Vagina (tissue), 2 donors: ENCODE measurements at places on chromosomes 16 and 17.

GRCh38 chr16:51875834-51876600 lies 670.9 kb downstream of the TOX3 start:
- no peak for DNase-seq

DNA sequence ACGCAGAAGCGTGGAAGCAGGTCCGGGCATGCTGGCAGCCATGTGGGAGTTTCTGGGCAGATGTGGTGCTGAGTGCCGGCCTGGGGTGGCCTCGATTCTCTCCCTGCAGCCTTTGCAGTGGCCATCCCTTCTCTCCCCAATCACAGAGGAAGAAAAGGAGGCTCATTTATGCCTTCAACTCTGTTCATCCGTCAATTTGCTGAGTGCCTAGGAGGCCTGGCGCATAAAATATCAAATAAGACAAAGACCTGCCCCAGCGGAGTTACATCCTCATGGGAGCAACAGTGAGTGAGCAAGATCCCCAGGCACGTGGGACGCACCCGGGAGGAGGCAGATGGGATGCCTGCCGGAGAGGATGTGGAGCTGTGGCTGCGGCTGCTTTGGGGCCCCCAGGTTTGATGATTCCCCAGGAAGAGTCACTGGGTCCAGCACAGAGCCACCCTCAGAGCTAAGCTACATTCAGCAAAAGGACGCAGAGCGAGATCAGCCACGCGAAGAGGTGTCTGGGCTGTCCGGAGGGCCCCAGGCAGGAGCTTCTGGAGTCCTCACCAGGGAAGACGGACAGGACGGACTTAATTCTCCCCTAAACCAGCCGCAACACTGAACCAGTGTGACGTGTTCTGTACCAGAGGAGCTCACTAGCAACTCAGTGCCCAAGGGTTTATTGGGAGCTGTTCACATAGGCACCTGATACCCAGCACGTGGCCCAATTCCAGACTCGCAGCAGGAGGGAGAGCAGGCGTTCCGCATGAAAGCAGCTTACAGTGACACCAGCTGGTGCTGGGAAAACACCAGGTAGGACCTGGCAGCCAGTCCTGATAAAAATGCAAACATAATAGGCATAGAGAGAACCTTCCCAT lies 11.3 kb downstream of the CA5A start:
- no peak for DNase-seq

GRCh38 chr16:50634947-50635346 lies 46.2 kb downstream of the SNX20 start:
- no peak for DNase-seq

DNA sequence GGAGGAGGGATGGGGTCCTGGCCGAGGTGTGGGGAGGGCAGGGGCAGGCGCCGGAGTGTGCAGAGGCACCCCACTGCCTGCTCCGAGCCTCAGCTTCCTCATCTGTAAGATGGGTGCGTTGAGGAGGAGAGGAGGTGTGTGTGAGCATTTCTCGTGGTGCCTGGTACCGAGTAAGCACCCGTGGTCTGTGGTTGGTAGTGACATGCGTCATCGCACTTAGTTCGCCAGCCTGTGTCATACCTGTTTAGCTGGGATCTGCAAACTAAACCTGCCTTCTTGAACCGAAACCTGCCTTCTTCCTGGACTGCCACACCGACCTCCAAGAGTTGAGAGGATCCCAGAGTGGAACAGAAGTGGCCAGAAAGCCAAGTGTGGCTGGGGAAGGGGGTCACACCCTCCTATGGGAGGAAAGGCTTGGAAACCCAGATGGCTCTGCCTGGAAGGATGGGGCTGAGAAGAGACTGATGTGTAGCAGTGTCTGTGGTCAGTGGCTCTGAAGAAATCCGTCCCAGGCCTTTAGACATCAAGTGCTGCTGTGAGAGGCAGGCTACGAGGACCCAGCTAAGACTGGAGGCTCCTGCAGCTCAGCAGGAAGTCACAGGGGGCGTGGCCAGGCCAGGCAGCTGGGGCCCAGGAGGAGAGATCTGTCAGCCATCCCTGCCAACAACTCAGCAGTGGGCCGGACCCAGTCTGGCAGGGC lies 162.6 kb upstream of the PLCG2 start:
- DNase-seq = no peak

GRCh38 chr16:67995423-67995822 lies 3.9 kb downstream of the DPEP2 start:
- no peak for DNase-seq

DNA sequence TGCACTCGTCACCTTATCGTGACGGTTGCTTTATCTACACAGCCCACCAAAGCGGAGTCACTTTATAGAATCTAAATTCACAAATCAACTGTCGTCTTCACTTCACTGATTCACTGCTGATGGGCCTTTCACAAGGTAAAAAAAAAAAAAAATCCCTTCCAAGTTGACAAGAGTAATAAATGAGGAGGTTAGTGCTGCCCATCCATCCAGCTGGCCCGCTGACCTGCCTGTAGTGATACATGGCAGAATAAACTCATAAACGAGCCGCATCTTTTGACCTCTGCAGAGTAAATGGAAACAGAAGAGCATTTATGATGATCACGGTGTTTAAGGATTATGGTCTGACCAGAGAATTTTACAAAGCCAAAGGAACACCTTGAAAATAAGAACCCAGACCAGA lies 227.3 kb upstream of the IRX5 start:
- DNase-seq = no peak
